ENCODE measurements at places on chromosomes 4 and X. TPM values are rescaled to one million over a fixed set of nuclear protein-coding genes. Genes with fewer than 3 reads are reported as not detected.

The RAB33A gene
- total RNA-seq, result 0.26 TPM

The MAGEA2B gene
- total RNA-seq, result not detected

The CABS1 gene
- not detected for total RNA-seq

The IL2RG gene
- not detected for total RNA-seq

The SASH3 gene
- not detected for total RNA-seq

The HOPX gene
- total RNA-seq, result not detected

The OTUD6A gene
- total RNA-seq, result not detected

The SHROOM4 gene
- total RNA-seq, result not detected

The GPAT3 gene
- 34.3 TPM for total RNA-seq

The DUX4 gene
- total RNA-seq, result not detected

The HERC5 gene
- 4.1 TPM for total RNA-seq

Measured in A549 treated with ZK216348 at 1 μM for 4 hours (cell line).